Right atrium auricular region (tissue), 2 donors: ENCODE measurements at places on chromosomes 13 and 19. TPM values are rescaled to one million over a fixed set of nuclear protein-coding genes. Genes with fewer than 3 reads are reported as not detected.

FUT1 gene
- total RNA-seq: 3.1 TPM

KCTD15 gene
- 24.4 TPM for total RNA-seq

TNFRSF19 gene
- total RNA-seq: 38.5 TPM

TMEM150B gene
- total RNA-seq: not detected

ZNF211 gene
- total RNA-seq: 8.8 TPM

SBNO2 gene
- 14.7 TPM for total RNA-seq

CGB2 gene
- total RNA-seq: not detected

DAND5 gene
- total RNA-seq: 2.9 TPM
